Naive thymus-derived CD4-positive, alpha-beta T cell (primary cell): ENCODE measurements at places on chromosomes 7 and 10.

GRCh38 chr7:31478721-31479120, 35.2 kb upstream of the ITPRID1 start:
- no peak for DNase-seq

- no peak for DNase-seq
Observed at GRCh38 chr7:69615685-69616084, 17.4 kb downstream of the AUTS2 start.

- peak; percentile 63 for DNase-seq
Observed at GRCh38 chr7:156892081-156892800, 742 bp downstream of the LMBR1 start.

GRCh38 chr10:96053985-96054384, 10.6 kb downstream of the CCNJ start:
- DNase-seq, result no peak
